ENCODE measurements at places on chromosomes 1 and 21.

DNA sequence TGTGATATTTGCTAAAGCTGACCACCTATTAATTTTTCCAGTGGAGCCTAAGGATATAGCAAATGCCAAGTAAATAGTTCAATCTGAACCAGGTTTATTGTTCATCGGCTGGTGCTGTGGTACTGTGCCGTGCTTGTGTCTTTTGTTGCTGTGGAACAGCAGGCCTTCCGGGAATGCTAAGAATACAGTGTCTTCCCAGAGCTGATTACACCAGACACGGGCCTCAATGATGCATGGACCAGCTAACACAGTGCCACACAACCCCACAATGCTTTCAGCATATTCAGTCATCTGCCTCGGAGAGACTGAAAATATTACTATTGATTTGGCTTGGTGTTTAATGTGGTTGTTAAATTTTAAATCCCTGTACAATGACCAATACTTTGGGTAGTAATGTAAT, 415.4 kb downstream of the PTBP2 start:
- DNase-seq = no peak

- no peak for DNase-seq
Measured at GRCh38 chr1:24748191-24749121, 3.2 kb downstream of the CLIC4 start.

- DNase-seq = no peak
Measured at GRCh38 chr1:167345386-167345733, 124.7 kb downstream of the POU2F1 start.

GRCh38 chr1:100452641-100453040, 85.3 kb upstream of the GPR88 start:
- no peak for DNase-seq

DNA sequence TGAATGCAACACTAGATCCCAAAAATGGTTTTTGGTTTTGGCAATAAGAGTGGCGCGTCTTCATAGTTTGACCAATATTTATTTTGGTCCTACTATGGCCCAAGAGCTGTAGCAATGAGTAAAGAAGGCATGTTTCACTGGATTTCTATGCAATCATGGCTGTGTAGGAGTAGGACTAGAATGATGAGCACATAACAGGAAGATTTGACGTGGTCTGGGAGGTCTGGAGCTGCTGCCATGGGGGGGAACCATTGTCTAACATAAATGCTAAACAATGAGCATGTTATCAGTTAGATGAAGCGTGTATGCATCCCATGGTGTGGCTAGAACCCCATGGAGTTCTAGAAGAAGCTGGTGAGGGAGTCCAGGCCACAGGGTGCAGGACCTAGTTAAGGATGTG, 38.3 kb downstream of the OLIG1 start:
- DNase-seq = no peak

GRCh38 chr1:109532365-109533136, 7.1 kb upstream of the GPR61 start:
- peak; percentile 95 for DNase-seq

GRCh38 chr21:44757731-44758130, 43.9 kb downstream of the UBE2G2 start:
- no peak for DNase-seq

DNA sequence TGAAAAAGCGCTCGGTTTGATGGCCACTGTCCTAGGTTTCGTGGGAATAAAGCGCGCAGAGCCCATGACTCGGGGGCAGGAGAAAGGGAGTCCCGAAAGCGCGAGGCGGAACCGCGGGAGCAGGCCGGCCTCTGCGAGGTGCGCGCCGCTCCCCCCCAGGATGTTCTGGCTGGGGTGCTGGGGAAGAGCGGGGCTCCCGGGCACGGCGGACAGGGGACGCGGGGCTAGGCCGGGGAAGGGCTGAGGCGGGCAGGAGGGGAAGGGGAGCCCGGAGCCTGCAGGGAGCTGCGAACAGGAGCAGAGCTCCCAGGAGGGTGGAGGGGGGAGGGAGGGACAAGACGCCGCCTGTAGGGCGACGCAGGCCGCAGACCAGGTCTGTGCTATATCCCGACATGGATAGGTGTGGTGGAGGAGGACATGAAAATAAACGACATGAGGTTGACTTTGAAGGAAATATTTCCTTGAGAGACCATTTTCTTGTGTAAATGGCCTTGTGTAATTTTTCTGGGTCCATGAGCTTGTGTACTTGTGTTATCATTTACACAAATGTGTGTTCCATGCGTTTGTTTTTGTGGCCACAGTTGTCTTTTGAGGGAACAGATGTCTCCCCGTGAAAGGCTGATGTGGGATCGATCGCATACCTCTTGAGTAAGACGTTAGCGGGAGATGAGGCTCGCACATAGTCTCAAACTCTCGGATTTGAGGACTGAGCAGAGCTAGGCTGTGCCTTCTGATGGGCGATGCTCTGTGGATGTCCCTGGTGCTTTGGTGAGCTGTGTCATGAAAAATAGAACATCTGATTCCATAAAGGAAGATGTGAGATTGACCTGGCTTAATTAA, 1.3 kb downstream of the PCNT start:
- DNase-seq = peak; percentile 46

GRCh38 chr21:45615145-45615711, 28.3 kb upstream of the PCBP3 start:
- peak; percentile 80 for DNase-seq

DNA sequence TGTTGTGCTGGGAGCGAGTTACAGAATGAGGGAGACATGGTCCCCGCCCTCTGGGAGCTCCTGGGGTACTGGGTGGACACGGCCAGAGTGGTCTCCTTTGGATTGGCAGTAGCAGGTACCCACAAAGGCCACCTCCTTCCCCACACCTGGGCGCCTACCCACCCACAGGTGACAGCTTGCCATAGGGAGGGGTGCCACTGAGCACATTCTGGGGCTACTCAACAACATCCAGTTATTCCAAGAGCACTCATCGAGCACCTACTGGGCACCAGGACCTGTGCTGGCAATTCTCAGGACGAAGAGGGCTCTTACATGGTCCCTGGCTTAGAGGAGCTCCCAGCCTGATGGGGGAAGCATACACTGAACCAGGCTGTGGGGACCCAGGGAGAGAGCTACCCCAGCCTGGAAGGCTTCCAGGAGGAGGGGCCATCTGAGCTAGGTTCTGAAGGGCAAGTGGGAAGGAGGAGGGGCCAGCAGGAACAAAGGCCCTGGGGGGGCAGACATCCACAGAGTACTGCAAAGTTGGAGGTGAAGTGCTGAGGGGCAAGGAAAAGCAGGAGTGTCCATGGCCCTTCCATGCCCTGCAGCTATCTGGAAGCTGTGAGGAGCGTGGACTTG, 22.0 kb downstream of the MRPL37 start:
- no peak for DNase-seq

- no peak for DNase-seq
Measured at GRCh38 chr1:147902253-147902845, at the start of gene GJA8. Gene GJA8, plus strand, starts transcription at chr1:147902795. Its CDS starts 5,161 bp downstream, at chr1:147907956.

DNA sequence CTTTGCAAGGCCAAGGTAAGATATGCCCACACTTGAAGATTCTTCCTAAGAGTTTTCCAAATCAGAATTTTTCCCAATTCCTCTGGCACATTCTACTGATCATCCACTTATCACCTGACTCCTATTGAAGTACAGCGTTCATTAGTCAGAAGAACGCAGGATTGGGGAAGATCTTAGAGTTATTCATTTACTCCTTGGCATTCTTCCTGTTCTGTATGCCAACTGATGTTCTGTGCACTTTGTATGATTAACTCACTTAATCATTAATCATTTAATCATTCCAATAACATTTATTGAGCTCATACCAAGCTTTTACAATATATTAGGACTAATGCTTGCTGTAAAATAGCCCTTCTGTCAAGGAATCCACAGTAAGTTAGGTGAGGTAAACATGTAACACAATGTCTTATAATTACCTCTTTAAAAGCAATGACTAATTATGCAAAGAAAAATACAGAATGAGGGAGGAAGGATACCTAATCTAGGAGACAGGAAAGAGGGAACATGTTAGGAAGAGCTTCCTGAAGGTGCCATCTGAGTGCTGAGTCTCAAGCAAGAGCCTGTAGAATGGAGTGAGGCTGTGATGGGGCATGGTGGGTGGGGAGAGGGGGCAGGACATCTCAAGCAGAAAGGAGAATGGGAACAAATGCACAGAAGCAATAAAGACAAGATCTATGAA, 71.1 kb upstream of the DPT start:
- DNase-seq = no peak

DNA sequence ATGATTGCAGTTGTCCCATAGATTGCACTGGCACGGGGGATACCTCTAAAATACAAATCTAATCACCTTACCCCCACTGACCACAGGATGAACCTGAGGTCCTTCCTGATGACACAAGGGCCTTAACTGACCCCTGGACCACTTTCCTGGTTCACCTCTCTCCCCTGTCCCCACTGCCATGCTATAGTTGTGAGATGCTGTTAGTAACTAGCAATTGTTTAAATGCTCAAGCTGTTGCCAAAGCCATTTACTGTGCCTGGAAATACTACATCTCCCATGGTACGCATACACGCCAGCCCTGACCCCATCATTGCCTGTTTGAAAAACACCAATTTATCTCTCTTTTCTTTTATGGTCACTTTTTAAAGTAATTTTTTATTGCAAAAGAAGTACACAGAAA, 29.1 kb upstream of the RGS8 start:
- DNase-seq = no peak

- DNase-seq = no peak
Measured at GRCh38 chr21:21156957-21157356, 158.7 kb downstream of the NCAM2 start.

DNA sequence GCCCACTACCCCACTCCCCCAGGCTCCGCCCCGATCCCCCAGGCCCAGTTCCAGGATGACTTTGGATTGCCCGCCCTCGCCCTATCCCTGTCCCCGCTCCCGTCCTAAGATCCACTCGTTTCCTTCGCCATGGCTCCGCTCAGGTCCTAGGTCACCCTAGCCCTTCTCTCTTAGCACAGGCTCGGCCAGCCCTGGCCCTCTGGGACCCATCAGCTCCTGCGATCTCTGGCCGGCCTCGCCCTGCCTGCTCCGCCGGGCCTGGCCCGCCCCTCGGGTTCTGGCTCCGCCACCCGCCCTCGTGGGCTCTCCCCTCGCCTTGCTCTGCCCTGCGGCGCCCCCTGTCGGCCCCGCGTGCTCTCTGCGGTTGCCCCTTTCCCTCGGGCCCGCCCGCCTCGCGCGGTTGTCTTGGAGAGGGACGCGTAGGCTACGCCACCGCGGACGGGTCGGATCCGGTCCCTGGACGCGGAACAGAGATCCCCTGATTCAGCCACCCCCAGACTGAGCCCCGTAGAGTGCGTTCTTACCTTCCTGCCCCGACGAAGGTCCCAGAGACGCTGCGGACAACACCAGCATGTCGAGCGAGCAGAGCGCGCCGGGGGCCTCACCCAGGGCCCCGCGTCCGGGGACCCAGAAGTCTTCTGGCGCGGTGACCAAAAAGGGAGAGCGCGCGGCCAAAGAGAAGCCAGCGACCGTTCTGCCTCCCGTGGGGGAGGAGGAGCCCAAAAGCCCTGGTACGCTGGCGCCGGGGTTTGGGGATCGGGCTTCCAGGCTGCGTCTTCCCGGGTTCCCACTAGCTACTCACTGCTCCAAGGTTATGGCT, at the start of gene LRRC71:
Gene LRRC71, plus strand, starts transcription at position 400 of the 820 bp plus-strand sequence. Its CDS starts 172 bp downstream, at position 572.
- peak; percentile 73 for DNase-seq

DNA sequence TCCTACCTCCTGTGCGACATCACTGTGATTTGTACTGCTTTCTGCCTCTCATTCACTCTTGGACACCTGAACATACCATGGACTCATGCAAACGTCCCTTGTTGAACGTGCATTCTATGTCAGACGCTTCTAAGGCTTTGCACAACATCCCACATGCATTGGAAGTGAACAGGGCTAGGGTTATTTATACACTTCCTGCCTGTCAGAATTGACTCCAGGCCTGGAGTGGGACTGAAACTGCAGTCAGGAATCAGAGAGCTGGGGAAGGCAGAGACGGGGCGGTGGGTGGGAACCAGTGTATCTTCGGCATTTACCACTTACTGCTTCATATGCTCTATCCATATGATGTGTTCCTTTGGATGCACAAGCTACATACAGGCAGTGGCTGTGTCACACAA, 81.4 kb upstream of the GALNT2 start:
- no peak for DNase-seq

GRCh38 chr1:202553560-202554038, 156.7 kb downstream of the SYT2 start:
- no peak for DNase-seq

DNA sequence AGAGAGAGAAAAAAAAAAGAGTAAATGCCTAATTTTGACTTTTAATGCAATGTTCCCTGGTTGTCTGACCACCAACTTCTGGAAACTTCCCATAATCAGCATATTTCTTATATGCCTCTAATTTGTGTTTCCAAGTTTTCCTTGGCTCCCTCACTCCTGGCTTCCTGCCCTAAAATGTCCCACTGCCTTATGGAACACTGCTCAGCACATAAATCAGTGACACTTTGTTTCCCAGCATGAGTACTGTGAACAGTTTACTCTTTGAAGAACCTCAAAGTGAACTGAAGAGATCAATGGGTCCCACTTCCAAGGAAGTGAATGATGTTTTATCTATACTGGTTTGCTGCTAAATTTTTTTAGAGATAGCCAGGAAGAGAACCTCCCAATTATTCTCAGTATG, 271.3 kb upstream of the PRMT6 start:
- DNase-seq = no peak

DNA sequence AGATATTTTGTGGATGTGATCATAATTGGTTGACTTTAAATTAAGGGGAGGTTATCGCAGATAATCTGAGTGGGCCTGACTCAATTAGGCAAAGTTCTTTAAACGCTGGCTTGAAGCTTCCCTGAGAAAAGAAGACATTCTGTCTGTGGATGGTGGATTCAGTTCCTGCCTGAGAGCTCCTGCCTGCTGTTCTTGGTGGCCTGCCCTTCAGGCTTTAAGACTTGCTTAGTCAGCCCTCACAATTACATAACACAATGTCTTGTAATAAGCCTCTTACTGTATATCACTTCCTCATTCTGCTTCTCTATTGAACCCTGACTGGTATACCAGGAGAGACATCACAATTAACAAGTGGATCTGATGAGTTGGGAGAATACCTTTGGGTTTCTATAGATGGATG, 50.2 kb downstream of the KCNJ6 start:
- DNase-seq = no peak

GRCh38 chr1:99146129-99146848, 118.0 kb upstream of the PLPPR4 start:
- DNase-seq = no peak

- DNase-seq = no peak
Measured at GRCh38 chr1:209871006-209871405, 43.2 kb downstream of the UTP25 start.

DNA sequence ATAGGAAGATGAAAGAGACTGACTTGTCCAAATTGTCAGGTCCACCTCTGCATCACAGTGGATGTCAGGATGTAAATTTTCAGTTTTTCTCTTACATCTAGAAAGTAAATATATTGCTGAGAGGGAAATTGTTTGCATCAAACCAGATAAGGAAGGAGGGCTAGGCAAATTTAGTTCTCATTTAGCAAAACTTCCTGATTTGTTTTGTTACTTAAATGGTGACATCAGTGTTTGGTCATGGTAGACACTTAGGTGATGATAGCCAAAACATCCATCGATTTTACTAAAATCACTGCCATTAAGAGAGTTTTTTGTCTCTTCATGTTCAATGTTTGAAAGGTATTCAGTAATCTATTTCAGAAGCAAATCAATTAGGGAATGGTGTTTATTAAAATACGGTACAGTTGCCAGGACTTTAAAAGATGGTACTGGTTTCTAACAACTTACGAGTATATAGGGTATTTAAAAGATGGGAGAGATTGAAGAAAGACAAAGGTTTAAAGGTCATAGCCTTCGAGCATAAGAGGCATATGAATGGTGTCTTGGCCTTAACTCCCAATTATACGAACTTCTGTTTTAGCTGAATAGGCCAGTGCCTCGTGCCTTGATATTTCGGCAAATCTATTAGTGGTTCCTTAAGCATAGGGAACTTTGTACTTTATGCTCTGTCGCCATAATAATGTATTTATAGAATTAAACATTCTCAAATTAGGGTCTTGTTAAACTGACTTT, 3.0 kb downstream of the IER5 start:
- no peak for DNase-seq

GRCh38 chr1:38059635-38060250, 13.2 kb upstream of the POU3F1 start:
- no peak for DNase-seq
